Stimulated activated CD4-positive, alpha-beta T cell treated with anti-CD3 and anti-CD28 coated beads, Interleukin-2, amount 100 ng/mL, for 24 hours (primary cell): ENCODE measurements at places on chromosomes 12 and 14.

DNA sequence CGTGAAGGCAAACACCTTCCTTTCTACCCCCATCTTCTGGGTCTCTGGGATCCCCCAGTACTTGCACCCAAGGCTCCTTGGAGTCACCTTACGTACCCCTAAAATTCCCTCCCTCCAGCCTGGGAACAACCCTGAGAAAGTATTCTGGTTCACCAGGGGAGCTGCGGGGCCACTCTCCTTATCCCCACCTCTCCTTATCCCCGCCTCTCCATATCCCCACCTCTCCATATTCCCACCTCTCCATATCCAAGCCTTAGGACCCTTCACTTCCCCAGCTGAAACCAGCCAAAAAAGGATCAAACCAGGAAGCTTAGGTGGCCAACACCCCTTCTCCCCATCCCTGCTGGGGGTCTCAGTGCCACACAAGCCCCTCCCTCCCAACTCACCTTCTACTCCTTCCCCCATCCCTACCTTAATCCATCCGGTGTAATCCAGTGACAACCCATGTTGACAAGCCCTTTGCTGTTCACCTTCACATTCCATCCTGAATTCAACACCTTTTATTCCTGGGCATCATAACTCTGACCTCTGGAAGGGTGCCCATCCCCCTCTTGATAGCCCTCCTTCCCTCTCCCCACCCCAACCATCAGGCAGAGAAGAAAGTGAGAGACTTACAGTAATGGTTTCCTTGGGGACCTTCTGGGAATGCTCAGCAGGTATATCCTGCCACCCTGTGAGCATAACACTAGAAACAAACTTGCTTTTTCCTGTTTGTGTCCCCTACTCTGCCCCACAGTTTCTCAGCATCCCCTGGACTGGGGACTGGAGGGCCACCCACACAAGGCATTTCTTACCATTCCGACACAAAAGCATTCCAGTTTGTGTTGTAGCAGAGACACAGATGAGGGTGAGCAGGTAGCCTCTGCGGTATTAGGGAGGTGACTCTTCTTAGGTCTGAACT is 1.6 kb upstream of the MSI1 start:
- no peak for DNase-seq

- DNase-seq: no peak
Measured at GRCh38 chr12:93442411-93443340, 929 bp upstream of the UBE2N start.

DNA sequence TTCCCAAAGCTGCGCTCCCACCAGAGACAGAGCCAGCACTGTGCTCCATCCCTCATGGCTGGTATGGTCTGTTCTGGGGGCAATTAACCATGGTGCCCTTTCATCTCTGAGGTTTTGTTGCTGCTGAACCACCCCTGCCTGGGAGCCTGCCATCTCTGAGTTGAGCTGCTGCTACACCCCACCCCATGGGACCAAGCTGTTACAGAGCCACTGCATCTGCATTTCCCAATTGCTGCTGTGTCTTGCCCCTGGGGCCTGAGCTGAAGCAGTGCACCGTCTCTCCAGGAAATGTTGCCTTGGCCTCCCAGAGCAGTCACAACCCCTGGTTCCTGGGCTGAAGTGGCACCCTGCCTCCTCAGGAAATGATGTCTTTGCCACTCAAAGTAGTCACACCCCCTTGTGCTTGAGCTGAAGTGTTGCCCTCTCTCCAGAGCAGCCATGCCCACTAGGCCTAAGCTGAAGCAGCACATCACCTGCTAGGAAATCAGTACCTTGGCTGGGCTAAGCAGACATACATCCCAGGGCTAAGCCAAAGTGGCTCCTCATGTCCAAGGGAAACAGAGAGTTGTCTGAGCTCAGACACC is 140.3 kb downstream of the RERGL start:
- DNase-seq: no peak

DNA sequence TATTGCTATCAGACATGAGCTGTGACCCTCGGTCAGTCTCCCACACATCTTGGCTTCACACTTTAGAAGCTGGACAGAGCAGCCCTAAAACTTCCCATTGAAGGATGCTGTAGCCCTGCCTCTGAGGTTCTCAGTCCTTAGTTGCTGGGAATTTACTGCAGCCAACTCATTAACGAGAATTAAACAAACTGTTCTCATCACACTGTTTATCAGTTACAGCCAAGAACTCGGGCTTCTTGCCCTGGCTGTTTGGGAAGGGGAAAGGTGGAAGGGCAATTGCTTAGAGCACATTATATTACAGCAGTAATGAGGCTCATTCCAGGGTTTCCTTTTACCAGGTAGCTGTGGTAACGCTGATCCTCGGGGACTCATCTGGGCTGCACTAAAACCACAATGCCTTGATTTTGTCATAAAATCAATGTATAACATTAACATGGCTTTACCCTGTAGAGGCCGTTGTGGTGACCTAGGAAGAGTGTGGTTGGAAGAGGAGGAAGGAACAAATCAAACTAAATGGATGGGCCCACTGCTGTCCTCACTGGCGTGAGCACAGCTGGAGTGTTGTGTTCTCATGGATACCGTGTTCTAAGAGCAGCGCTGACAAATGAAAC is 87.1 kb downstream of the GPR135 start:
- no peak for DNase-seq

DNA sequence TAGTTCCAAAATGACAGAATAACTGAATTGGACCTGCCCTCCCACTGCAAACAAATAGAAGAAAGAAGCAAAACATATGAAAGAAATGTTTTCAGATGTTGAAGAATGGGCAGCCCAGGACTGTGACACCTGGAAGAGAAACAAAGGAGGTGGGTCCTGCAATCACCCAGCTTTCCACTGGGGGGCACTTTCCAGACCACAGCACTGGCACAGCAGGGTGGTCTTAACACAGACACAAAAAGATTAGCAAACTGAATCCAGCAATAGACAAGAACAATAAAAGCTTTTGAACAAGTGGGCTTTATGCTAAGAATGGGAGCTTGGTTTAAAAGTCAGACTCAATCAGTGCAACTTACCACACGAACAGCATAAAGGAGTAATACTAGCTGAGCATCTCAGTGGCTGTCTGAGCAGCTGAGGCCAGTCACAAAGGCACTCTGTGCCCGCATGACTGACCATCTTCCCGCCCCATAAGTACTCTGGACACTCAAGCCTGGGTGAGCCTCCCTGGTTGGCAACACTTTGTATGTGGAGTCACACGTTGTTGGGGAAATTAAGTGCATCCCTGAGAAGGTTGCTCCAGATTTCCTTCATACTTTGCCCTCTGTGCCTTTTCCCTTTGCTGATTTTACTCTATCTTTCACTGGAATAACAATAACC is 27.7 kb downstream of the JKAMP start:
- peak; percentile 5 for DNase-seq

DNA sequence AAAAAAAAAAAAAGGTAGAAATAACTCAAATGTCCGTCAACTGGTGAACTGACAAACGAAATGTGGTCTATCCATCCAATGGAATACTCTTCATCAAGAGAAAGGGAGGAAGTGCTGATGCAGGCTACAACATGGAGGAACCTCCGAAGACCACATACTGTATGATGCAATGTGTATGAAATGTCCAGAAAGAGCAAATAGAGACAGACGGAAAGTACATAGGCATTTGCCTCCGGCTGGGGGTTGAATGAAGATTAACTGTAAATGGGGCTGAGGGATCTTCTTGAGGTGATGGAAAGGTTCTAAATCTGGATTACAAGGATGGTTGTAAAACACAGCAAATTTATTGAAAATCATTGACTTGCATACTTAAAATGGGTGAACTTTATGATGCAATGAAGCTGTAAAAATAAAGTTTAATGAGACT is 35.4 kb downstream of the DLK1 start:
- no peak for DNase-seq

DNA sequence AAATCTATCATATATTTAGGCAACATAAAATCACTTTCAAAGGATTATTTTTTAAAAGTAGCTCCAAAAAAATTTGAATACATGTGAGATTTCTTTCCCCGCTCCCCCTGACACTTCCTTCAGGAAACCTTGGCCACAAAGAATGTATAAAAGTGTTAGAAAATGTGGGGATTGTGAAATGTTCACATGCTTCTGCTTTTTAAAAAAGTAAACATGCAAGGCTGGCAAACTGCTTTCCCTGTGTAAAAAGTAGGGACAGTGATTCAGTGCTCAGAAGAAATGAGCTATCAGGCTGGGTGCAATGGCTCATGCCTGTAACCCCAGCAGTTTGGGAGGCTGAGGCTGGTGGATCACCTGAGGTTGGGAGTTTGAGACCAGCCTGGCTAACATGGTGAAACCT is 26.6 kb downstream of the MBIP start:
- no peak for DNase-seq

DNA sequence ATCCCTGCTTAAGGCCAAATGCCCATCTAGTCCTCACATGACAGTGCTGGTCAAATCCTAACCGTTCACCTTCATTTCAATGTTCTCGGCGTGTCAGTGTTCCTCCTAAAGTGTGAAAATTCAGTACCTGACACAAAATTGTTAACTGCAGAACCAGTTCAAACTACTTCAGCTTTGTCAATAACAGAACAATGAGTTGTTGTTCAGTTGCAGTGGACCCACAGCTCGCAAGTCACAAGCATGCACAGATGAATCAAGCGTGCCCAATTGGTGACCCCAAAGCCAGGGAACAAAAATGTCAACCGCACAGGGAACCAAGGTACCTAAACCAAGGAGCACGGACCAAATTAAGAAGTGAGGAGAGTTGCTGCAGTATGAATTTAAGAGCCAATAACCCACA is 23.2 kb downstream of the NRDE2 start:
- no peak for DNase-seq

DNA sequence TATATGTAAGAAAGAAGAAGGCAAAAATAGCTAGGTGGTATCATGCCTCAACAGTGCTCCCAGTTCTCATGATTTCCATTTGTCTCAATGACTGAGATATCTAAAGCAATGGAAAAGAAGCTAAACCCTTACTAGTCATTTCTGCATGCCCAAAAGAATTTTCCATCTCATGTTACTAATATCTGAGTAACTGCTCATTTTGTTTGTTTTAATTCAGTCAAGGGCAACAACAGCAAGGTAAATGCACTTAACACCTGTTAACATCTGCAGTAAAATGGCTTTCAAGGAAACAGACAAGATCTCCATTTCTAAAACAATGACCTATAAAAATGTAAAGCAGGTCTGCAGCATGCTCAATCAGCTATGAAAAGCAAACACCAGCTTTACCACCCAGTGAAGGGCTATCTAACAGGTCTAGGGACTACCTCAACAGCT is 19.4 kb upstream of the SELPLG start:
- no peak for DNase-seq

DNA sequence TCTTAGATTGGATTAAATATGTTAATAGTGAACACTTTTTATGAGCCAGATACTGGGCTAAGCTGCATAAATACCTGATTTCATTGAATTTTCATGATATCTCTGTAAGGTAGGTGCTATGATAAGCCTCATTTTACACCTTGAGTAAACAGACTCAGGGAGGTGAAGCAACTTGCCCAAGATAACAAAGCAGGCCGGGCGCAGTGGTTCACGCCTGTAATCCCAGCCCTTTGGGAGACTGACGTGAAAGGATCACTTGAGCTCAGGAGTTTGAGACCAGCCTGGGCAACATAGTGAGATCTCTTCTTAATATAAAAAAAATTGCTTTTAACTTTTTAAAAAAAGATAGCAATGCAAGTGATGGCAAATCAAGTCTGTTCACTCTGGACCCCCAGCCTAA is 1.4 kb downstream of the GNB3 start:
- no peak for DNase-seq

DNA sequence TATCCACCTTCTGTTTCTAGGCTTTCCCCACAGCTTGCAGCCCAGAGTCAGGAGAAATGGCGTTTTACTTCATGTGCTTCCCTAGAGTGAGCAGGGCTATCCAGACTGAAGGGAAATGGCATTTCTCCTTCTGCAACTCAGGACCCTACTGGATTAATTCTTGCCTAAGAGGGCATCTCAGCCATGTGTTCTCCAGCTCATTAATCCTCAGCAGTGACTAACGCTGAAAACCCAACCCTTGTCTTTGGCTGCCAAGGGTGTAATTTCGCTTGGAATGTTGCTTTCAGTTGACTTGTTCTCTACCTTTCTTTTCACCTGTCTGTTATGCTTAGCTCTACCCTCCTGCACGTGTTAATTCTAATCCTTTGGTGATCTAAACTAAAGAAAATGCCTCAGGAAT is 21.0 kb upstream of the EMP1 start:
- DNase-seq: no peak

DNA sequence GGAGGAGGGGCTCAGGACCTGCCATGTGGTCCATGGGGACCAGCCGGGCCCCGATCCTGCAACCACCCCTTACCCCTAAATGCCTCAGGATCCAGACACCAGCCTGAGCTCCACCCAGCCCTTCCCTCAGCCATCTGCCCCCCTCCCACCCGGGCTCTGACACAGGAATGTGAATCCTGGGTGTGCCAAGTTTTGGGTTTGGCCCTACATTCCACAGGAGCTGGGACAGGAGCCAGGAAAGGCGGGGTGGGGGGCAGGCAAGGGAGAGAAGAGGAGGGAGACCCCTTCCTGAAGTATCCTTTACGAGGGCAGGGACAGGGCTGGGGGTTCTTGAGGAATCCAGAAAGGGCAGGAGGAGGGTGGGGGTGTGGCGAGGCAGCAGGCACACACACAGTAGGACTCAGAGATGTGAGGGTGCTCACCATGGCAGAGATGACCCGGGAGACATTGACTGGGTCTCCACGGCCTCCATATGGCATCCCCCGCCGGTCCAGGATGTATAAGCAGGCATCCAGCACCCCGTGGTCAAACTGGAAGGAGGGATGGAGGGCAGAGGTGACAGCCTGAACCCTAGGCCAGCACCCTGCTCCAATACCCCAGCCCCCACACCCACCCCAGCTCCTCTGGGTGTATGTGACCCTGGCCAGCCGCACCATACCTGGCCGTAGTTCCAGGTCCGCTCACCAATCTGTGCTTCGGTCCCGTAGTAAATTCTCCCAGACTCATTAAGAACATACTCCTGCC is 3.5 kb downstream of the TGM1 start:
- DNase-seq: no peak

DNA sequence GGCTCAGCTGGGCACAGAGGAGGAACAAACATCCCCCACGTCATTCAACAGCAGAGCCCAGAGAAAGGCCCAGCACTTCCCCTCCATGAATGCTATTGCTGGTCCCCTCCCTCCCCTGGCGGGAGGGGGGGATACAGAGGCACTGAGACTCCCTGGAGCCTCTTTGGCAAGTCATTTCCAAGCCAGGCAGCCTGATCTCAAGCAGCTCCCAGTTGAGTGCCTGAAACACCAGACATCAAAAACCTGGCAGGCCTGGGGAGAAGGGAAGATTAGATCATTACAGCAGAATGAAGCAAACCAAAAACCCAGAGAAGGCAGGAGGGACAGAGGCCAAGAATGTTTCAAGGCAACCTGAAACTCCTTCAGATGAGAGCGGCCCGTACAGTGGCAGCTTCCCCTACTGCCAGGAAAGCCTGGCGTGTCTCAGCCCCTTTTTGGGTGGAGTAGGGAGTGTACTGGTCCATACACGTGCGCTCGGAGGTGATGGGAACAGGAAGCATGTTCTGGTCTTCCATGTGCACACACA is 92.1 kb downstream of the LRRC74A start:
- no peak for DNase-seq

GRCh38 chr12:78194448-78194847 is 363.8 kb downstream of the NAV3 start:
- DNase-seq: no peak

GRCh38 chr12:127121494-127122084 is 1145.4 kb upstream of the TMEM132C start:
- DNase-seq: no peak
